ENCODE measurements at places on chromosomes 5 and 9.

- peak; percentile 62 for DNase-seq
Measured at GRCh38 chr5:172943283-172943841, 15.9 kb upstream of the RPL26L1 start.

DNA sequence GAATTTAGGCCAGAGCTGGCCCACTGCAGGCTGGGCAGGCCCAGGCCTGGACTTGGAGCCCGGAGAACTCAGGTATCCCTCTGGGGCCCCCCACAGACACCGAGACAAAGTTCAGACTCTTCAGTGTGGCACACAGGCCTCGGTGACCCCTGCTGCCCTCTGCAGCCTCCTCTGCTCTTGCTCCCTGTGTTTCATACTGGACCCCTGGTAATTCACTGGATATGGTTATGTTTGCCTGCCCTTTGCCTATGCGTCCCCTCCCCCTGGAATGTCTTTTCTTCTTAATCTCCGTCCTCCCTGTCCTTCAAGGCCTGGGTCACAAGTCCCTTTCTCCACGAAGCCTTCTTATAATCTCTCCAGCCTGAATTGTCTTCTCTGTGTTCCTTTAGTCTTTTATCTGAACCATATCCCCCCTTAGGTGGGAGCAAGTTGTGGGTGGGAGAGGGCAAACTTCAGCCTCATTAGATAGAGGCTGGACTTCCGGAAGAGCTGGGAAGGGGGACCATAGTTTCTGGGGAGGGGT is 30.1 kb downstream of the GSN start:
- no peak for DNase-seq

DNA sequence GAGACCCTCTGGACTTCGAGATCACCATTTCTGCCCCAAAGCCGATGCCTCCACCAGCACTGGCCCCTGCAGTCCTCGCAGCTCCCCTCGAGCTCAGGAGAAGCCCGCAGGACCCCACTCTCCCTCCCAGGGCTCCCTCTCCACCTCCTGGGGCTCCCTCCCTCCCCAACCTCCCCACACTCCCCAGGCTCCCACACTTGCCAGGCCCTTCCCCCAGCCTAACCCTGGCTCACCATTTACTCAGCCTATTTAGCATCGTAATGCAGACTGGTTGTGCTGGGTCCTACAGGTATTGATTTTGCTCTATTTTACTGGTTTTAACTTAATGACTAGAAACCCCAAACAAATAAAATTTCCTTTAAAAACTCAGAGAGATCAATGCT is 23.7 kb upstream of the TMEM250 start:
- no peak for DNase-seq

DNA sequence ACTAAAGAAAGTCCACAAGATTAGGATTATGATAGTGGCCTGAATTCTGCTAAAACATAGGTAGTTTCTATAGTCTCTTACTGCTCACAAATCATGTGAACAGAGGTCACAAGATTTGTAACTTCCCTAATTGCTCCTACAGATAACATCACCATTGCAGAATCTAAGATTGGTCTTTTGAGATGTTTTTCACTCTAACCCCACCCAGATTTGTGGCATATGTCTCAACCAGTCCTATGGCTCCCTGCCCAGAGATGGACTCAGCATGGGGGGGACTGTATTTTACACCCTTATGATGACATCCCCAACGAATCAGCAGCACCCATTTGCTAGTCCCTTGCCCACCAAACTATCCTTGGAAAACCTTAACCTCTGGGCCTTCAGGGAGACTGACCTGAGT is 1046.2 kb downstream of the CDH12 start:
- DNase-seq = peak; percentile 18

- no peak for DNase-seq
Measured at GRCh38 chr5:85841653-85842052, 776.1 kb upstream of the COX7C start.

DNA sequence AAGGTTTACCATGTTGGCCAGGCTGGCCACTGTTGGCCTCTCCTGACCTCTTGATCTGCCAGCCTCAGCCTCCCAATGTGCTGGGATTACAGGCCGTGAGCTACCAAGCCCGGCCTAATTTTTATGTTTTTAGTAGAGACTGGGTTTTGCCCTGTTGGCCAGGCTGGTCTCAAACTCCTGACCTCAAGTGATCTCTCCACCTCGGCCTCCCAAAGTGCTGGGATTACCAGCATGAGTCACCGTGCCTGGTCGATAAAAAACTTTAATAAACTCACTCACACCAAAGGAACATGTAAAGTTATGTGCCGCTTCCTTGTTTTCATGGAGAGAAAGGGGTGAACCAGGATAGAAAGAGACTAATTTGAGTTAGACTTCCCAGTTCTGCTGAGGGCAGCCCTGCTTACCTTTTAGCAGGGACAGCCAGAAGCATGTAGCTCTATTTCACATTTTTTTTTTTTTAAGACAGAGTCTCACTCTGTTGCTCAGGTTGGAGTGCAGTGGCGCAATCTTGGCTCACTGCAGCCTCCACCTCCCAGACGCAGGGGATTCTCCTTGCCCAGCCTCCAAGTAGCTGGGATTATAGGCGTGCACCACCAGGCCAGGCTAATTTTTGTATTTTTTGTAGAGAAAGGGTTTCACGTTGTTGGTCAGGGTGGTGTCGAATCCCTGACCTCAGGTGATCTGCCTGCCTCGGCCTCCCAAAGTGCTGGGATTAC is 11.4 kb upstream of the HAUS6 start:
- DNase-seq = no peak

GRCh38 chr5:126481243-126481642 is 58.0 kb downstream of the GRAMD2B start:
- peak; percentile 59 for DNase-seq

- DNase-seq = peak; percentile 64
Measured at GRCh38 chr5:179319741-179320281, 25.4 kb downstream of the ADAMTS2 start.

- peak; percentile 4 for DNase-seq
Measured at GRCh38 chr5:121573721-121574382, 277.8 kb upstream of the FTMT start.

GRCh38 chr9:114278881-114279570 is 43.9 kb upstream of the ORM1 start:
- peak; percentile 44 for DNase-seq

GRCh38 chr5:87231037-87231808 is 36.5 kb upstream of the RASA1 start:
- DNase-seq = no peak

DNA sequence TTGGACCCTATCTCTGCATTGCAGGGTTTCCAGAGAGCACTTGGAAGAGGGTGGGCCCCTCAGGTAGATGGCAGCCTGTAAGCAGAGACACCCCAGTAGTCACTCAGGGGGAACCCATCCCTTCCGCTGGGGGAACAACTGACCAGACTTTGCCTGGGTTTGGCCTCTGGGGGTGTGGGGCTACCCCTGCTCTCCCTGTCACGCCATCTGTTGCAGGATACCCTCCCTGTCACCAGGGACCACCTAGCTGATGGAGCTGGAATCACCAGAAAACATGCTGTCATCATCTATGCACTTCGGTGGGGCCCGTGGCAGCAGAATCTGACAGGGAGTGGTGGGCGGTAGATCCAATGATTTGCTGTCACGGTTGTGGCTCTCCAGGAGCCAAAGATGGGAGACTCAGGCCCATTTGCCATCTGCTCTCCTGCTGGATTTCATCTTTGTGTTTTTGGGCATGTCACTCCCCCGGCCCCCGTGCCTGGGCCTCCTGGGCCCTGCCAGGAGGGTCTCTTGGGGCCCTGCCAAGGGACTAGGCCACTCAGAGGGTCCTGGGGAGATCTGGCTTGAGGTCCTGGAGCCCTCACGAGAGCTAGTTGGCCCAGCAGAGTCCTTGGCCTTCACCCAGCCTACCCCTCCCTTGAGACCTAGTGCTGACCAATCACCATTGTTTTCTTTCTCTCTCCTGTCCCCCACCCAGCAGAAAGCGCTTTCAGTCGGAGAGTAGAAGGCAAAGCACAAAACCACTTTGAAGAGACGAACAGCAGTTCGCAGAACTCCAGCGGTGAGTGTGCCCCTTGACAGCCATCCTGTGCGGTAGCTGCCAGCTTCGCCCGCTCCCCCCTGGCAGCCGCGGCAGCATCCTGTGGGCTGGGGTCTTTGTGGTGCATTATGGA is 45.9 kb downstream of the AMBP start:
- no peak for DNase-seq

- DNase-seq = no peak
Measured at GRCh38 chr5:111251921-111252320, 27.7 kb downstream of the CAMK4 start.

- peak; percentile 88 for DNase-seq
Measured at GRCh38 chr5:43037636-43038495, 2.3 kb downstream of the ANXA2R start.

DNA sequence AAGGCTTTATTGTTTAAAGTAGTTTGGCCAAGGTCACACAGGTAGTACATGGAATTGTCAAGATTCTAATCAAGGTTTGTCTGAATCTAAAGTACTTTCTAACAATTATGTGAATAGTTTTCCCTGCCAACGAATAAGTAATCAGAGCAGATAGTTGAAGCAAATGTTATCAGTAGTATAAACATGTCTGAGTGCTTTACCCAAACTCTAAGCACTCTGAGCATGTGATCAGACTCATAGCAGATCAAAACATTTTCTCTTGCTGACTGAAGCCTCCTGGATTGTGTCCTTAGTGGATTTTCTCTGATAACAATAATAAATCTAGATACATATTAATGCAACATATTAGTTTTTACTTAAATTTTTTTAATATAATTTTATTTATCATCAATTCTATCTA is 995.0 kb downstream of the EFNA5 start:
- no peak for DNase-seq

GRCh38 chr9:113210815-113211214 is 10.3 kb downstream of the FKBP15 start:
- DNase-seq = no peak

DNA sequence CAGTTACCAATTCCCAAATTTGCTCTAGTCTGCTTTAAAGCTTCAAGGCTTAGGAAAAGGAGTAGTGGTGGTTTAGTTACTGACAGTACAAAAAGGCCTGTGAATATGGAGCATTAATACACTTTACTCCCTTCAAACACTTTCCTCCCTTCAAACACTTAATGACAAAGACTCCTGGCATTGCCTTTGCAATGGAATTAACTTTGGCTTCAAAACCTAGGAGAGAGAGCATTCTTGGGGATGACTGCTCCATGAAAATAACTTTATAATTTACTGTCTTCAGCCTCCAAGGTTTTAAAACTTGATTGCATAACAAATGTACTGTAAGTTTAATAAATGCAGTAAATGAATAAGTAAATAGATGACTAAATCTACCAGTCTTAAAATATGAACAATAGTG is 185.6 kb downstream of the TRPM3 start:
- DNase-seq = peak; percentile 12

- DNase-seq = no peak
Measured at GRCh38 chr5:33608344-33609041, 167.7 kb downstream of the TARS1 start.

GRCh38 chr9:133506653-133507038 is 18.1 kb downstream of the MYMK start:
- no peak for DNase-seq

DNA sequence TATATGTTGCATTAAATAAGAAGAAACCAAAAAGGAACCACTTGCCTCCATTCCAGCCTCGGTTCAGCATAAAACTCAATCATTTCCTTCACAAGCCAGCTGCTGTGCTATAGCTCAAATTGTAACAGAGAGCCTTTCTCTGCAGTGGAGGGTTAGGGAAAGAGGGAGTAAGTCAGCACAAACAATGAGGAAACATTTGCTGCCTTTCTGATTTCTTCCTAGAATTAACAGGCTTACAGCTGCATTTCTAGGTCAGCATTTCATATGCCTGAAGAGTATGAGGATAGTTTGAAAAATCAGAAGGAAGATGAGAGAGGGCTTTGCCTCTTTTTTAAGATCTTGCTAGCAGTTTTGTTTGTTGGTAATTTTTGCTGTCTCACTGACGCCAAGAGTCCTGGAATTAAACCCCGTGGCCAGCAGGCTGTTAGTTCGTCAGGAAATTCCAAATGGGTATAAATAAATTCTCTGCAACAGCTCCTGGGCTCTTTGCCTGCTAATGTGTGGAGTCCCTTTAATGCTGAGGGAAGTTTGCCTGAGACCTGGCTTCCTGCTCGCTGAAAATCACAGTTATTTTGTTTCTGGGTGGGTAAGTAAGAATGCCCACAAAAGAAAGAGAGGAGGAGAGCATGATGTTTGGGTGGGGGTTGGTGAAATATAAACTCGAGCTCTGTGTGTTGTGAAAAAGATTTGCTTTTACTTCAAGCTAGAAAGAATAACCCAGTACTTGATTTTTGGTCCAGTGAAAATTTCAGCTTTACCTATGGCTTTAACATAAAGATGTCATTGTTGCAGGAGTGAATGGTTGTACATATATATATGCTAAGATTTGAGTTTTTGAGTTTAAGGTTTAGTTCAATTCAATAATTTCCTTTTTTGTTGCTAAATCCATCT is 148.1 kb upstream of the DMRT1 start:
- peak; percentile 78 for DNase-seq

GRCh38 chr5:79329453-79329852 is 93.5 kb downstream of the JMY start:
- DNase-seq = no peak

DNA sequence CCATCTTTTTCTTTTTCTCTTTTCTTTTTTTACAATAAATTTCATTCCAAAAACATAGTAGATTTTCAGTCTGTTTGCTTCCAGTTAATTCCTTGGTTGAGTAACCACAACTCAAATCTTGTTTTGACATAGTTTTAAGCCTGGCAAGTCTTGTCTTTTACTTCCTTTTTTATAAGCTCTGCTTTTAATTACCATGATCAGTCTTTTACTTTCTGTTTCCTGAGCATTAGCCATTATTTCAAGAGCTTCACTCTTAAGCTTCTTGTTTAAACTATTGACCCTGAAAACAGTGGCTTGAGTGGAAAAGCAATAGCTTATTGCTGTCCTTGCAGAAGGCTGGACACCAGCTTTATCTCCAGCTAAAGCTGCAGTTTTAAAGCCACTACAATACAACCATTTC is 1363.3 kb downstream of the MAT2B start:
- DNase-seq = no peak

GRCh38 chr9:37776328-37776727 is 8.5 kb downstream of the EXOSC3 start:
- peak; percentile 32 for DNase-seq

GRCh38 chr5:114727358-114727757 is 365.5 kb downstream of the KCNN2 start:
- DNase-seq = no peak

- DNase-seq = no peak
Measured at GRCh38 chr9:135356796-135357195, 122.8 kb upstream of the PPP1R26 start.

DNA sequence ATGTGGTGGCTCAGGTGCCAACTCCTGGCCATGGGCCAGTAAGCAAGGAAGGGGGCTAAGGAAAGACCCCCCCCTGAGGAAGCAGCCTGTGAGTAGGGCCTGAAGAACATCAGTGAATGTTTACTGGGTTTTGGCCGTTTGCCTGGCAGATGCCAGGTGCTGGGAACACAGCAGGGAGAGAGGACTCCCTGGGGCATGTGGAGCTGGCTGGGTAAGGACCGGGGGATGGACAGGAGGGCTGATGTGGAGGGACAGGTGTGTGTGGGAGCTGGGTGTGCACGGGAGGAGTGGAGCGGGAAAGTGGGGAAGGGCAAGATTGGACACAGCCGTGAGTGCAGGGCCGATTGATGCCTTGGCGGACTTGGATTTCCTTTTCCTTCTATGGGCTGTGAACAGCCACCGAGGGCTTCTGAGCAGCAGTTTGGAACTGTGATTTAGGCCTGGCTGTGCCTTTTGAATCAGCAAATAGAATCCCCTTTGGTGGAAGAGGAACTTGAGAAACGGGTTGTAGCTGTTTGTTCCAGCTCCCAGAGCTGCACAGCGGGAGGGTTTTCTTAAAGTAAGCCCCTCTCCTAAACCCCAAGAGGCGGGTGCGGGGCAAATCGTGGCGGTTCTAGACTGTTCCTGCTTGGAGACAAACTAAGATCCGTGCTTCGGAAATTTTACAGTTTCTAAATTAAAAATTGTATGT is 3.1 kb downstream of the HMCN2 start:
- DNase-seq = no peak
